Sigmoid colon (tissue), 7 donors: ENCODE measurements at places on chromosomes 1 and 21.

GRCh38 chr1:15742339-15742801 is at the start of gene TMEM82:
Gene TMEM82 (plus strand): TSS chr1:15742499. CDS start chr1:15742560, 61 bp downstream.
- DNase-seq: no peak

- DNase-seq: no peak
Observed at GRCh38 chr1:220918285-220918951, 39.2 kb downstream of the HLX start.

GRCh38 chr1:219959540-219960203 is 31.3 kb upstream of the SLC30A10 start:
- no peak for DNase-seq

- no peak for DNase-seq
Observed at GRCh38 chr1:206721454-206721853, 36.7 kb downstream of the MAPKAPK2 start.

DNA sequence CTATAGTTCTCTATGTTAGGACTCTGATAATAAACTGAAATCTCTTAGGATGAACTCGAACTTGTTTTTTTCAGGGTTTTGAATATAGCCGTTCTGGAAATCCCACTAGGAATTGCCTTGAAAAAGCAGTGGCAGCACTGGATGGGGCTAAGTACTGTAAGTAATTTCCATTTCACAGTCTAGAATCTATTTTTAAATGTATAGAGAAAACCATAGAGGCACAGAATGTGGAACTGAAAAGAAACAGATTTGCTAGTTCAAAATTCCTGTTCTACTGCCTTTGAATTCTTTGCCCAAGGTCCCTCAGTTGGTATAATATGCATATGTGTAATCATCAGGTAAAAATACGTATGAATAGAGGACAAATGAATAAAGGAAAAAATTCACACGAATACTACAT is 4.8 kb downstream of the CTH start:
- no peak for DNase-seq

GRCh38 chr1:8663915-8664329 is 153.5 kb downstream of the RERE start:
- DNase-seq: peak; percentile 63

GRCh38 chr1:107946794-107947193 is 18.2 kb downstream of the VAV3 start:
- no peak for DNase-seq

GRCh38 chr1:108063703-108064102 is 98.7 kb upstream of the VAV3 start:
- no peak for DNase-seq

DNA sequence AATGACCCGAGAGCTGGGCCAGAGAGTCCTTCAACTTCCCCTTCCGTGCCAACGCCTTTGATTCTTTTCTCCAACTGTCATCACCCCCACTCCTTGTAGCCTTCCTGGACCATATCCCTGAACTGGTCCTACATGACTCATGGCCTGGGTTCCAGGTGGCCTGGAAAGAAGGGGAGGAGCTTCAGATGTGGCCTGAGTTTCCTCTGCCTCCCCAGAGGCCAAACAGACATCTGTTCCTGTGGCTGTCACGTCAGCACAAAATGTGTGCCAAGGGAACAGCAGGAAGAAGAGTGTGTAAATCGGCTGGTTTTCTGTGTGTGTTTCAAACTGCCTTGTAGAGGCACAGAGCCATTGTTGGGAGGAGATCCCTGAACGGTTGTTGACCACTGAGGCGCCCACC is 24.9 kb upstream of the KIRREL1 start:
- peak; percentile 74 for DNase-seq

DNA sequence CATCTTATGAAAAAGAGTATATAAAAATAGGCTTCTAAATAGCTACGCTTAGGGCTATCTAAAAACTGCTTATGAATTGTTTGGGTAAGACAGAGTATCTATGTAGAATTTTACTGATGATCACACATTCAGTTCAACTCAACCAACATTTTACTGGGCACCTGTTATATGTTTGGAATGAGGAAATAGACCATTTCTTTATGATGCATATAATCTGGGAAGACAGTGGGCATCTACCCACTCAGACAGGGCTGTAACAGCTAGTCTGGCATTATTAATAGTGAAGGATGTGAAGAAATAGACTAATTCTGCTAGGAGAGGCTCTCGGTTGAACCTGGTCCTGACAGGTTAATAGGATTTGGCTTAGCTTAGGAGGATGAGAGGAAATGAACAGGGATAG is 56.9 kb downstream of the TIAM1 start:
- no peak for DNase-seq

- DNase-seq: no peak
Observed at GRCh38 chr21:16620786-16621320, 891.1 kb downstream of the USP25 start.

GRCh38 chr1:145997718-145998023 is 1.3 kb upstream of the TXNIP start:
- peak; percentile 53 for DNase-seq

- DNase-seq: no peak
Observed at GRCh38 chr1:15515022-15515663, 8.9 kb downstream of the CASP9 start.
